ENCODE measurements at places on chromosomes 3 and 15.

- DNase-seq = no peak
These were observed 137.1 kb upstream of the THBS1 start for GRCh38 chr15:39443659-39444219.

GRCh38 chr15:52787123-52787503 lies 3.0 kb downstream of the ONECUT1 start:
- DNase-seq = peak; percentile 7

GRCh38 chr15:90594301-90594738 lies 64.6 kb downstream of the CRTC3 start:
- no peak for DNase-seq

DNA sequence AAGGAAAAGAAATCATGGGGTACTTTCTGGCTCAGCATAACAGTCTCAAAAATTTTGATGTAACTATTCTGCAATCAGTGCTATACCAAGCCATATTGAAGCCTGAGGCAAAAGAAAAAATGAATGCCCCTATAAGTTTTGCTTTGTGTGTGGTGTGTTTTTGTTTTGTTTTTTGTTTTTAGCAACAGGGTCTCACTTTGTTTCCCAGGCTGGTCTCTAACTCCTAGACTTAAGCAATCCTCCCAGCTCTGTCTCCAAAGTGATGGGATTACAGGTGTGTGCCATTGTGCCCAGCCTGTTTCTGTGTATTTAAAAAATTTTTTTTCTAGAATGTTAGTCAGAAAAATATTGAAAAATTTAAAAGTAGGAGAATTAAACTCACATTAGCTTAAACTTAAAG lies 93.2 kb downstream of the ZNF280D start:
- DNase-seq = no peak

DNA sequence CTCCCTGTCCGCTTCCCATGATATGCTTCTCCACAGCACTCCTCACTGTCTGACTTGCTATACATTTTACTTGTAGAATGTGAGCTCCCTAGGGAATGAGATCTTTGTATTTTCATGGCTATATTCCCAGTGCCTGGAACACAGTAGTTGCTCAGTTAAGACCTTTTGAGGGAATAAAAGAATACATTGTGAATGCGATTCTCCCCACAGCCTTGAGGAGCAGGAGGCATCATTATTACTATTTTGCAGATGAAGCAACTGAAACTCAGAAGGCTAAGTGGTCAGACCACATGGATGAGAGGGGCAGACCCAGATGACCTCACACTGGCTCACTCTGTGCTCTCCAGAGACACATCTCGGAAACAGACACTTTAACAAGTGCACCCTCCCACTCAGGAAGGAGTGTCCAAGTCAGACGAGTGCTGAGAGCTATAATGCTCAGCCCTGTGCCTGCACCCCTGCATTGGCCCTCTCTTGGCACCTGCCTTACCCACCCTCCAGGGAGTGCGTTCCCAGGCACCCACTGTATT lies 46.8 kb downstream of the SST start:
- peak; percentile 19 for DNase-seq

GRCh38 chr15:89828281-89829145 lies 13.9 kb upstream of the ANPEP start:
- no peak for DNase-seq

GRCh38 chr3:43817064-43817463 lies 126.3 kb downstream of the ABHD5 start:
- no peak for DNase-seq

- no peak for DNase-seq
These were observed 25.4 kb downstream of the GOLGB1 start for GRCh38 chr3:121724130-121724529.

- no peak for DNase-seq
These were observed 31.5 kb upstream of the VEPH1 start for GRCh38 chr3:157534725-157535161.

DNA sequence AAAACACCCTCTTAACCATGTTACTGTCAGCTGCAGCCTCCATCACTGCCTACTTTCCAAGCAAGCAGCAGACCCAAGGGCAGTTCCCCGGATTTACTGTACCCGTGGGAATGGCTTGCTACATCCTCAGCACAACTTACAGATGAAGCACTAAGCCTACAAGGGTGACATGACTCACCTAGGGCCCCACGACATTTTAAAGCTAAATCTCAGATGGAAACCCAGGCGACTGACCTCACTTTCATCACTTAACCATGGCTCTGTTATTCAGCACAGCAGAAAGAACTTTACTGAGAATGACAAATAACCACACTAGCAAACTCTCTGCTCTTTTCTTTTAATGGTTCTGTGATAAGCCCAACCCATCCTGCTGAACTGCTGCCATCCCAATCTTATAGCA lies 65.6 kb downstream of the SUMF1 start:
- DNase-seq = no peak

DNA sequence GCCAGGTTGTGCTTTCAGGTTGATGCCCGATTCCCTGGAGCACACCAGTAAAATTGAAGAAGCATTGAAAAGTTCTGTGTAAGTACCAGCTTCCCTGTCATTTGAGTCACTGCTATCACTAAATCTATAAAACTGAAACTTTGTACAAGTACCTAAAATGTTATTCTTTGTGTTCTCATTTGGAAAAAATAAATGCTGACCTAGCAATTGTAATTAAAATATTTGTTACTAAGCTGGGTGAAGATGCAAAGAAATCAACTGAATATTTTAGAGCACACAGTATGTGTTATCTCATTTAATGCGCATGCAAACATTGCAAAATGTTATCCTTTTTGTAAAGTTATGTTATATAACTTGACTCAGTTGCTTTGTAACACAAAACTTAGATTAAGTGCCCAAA lies 733.7 kb downstream of the TBL1XR1 start:
- DNase-seq = no peak

DNA sequence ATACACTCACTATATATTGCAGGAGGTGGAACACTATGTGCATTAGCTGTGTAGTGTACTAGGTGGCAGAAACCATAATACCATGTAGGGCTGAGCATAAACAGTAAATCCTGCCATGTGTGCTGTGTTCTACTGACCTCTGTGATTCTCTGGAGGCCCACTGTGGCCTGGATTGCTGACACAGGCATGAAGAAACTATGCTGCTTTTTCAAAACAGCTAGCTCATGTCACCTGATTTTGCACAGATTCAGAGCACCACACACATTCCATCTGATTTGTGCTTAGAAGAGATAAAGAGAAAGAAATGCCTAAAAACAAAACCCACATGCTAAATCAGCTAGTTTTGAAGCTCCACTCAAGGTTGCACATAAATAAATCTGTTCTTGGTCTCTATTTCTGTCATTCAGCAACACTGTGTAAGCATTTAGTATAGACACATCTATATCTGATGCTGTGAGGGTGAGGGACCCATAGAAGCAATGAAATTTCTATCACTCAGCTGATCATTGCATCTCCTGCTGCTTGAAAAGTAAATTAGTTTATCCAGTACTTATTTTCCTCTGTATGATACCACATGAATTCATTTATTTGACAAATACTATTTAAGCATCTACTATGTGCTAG lies 1007.7 kb upstream of the SEMA6D start:
- no peak for DNase-seq

- no peak for DNase-seq
These were observed 4.0 kb downstream of the CCDC9B start for GRCh38 chr15:40336744-40337122.

GRCh38 chr3:100605358-100605757 lies 4.0 kb upstream of the ADGRG7 start:
- no peak for DNase-seq

DNA sequence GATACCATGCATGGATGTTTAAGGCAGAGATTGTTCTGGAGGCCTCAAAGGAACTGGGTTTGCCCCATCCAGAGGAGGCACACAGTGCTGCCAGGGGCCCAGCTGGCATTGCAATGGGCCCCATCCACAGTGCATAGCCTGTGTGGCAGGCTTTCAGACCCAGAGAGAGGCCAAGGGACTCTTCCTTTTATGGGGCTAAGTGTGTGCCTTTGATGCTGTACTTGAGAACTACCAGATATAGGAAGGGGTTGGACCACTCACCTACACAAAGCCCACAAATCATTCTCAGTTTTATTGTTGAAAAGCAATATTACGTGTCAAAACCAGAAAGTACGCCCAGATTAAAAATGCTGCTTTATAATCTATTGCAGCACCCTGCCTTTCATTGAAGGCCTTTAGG lies 134.9 kb downstream of the EPHB1 start:
- DNase-seq = no peak

- DNase-seq = no peak
These were observed 38.6 kb upstream of the HES1 start for GRCh38 chr3:194097141-194097882.

- DNase-seq = no peak
These were observed 26.4 kb upstream of the RYR3 start for GRCh38 chr15:33284336-33284735.

DNA sequence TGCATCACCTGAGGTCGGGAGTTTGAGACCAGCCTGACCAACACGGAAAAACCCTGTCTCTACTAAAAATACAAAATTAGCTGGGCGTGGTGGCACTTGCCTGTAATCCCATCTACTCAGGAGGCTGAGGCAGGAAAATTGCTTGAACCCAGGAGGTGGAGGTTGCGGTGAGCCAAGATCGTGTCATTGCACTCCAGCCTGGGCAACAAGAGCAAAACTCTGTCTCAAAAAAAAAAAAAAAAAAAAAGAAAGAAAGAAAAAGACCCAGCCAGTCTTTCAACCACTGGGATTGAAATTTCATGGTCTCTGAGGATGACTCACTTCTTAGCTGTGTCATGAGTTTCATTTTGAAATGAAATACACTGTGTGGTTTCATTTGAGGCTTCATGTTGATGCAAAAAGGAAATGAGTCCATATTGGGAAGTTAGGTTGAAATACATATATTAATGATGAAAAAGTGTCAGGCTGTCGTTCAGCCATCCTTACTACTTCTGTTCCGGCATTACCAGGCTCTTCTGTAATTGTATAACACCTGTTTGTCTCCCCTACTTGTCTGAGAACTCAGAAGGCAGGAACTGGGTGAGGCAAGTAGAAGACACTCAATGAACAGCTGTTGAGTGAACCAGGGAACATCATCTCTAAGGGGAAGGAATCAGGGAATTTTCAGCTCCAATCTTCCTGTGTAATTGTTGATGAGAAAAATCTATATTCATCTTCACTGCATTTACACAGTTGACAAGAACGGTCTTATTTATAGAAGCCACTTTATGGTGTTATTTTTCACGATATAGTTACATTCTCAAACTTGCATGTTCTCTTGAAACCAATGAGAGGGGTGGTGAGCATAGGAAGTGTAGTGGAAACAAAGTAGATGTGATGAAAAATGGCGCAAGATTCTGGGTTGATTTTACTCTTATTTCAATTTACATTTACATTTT lies 87.4 kb downstream of the NFKBIZ start:
- DNase-seq = no peak

DNA sequence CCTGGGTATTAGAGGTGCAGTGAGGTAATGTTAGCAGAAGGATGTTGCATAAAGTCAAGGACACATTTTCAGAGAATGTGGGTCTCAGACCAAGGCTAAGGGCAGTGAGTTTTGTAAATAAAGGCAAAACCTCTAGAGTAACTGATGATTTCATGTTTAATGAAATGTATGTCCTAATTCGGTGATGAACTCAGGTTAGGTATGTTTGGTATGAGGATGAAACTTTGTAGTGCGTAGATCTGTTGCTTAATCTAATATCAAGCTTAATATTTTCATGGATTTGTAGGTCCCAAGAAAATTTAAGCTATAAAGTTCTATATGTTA lies 3.6 kb downstream of the USP50 start:
- no peak for DNase-seq

DNA sequence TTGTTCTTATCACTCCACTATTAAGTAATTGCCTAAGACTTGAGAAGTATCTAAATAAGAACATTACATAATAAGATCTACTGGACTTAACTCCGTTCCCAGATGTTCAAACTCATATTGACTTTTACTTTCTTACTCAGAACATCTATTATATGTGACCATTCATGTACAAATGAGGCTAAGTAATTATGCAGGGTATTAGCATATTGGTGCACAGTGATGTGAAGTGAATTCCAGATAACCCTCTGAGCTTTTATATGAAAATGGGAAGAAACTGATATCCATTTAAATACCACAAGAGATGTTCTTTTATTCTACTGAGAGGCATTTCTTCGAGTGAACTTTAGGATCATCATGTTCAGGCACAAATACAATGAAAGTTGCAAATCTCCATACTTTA lies 135.7 kb downstream of the ZPLD1 start:
- DNase-seq = no peak

DNA sequence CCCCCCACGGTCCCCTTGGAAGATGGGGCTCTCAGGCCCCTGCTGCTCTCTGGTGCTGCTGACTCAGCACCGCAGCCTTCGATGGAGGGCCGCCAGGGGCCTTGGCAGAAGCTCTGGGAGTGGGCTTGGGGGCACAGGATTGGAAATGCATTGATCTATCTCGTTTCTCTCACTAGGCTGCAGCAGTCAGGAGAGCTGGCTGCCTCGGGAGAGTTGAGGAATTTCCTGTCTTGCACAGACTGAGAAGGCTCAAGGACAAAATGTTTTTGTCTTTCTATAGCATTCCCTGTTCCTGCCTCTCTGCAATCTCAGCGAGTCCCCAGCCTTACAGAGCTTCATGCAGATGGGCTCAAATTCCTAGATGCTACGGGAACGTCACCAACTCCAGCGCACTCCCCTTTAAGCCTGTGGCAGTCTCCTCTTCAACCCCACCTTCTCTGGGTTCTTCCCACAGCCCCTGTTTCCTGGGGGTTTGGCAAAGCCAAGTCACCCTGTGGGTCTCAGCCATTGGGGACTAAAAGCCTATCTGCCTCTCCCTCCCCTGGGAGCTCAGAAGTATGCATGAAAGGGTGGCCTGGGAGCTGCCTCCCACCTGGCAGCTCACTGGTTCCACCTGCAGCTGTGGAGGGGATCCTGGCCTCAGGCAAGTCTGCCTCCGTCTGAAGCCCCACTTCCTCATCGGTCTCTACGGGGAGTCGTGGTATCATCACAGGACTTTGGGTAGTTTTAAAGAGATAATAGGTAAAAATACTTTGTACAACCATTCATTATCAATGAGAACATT lies 127.4 kb upstream of the HACD2 start:
- DNase-seq = no peak

DNA sequence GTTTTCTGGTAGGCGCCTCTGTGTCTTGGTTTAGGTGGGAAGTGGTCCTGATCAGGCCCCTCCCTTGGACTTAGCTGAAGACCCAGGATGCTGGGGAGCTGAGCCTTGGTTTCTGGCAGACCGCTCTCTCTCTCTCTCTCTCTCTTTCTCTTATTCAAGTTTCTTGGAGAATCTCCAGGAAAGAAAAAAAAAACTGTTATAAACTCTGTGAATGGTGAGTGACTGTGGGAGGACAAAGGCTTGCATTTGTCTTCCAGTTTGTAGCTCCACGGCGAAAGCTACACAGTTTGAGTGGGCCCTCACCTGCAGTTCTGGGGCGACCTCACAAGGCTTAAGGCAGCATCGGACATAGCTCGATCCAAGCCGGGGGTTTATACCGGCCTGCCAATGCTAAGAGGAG lies 7.5 kb downstream of the DET1 start:
- no peak for DNase-seq

DNA sequence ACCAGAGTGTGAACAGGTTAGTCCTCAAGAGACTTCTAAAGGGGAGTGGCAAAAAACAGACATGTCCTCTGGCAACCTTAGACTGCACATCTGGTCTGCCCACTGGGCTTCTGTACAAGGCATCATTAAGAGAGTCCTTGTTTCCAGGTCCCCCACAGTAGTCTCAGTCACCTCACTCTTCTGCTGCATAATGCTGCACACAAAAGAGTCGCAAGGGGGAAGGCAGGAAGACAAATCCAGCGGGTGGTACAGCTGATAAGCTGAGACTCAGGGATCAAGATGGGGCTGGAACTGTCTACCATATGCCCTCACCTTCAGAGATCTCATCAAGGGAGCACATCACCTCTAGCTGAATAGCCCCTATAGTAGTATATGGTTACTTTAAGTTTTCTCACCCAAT lies 27.4 kb upstream of the RPS17 start:
- DNase-seq = no peak

GRCh38 chr3:149016669-149017541 lies 25.6 kb downstream of the GYG1 start:
- no peak for DNase-seq
